ENCODE measurements at places on chromosomes 1 and 21. TPM values are rescaled to one million over a fixed set of nuclear protein-coding genes. Genes with fewer than 3 reads are reported as not detected.

DNA sequence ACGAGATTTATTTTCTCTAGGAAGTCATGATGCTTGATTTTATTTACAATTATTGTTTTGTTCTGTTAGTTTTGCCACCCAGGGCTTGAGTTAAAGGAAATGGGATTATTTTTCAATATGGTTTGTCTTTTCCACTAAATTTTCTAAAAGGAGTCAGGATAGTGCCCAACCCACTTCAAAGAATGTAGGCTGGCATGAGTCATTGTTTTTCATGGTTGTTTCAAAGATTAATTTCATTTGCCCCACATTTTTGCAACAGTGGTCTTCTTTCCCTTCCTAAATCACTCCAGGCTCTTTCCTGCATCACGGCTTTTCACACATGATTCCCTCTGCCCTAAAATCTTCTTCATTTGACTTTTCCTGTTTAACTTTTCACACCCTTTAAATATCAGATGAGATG is 2.5 kb downstream of the SLAMF6 start:
- DNase-seq = no peak

The RGS13 gene
- not detected for total RNA-seq

The GNAT2 gene
- 0.08 TPM for total RNA-seq

GRCh38 chr1:30242168-30242567 is 481.2 kb downstream of the MATN1 start:
- no peak for DNase-seq

DNA sequence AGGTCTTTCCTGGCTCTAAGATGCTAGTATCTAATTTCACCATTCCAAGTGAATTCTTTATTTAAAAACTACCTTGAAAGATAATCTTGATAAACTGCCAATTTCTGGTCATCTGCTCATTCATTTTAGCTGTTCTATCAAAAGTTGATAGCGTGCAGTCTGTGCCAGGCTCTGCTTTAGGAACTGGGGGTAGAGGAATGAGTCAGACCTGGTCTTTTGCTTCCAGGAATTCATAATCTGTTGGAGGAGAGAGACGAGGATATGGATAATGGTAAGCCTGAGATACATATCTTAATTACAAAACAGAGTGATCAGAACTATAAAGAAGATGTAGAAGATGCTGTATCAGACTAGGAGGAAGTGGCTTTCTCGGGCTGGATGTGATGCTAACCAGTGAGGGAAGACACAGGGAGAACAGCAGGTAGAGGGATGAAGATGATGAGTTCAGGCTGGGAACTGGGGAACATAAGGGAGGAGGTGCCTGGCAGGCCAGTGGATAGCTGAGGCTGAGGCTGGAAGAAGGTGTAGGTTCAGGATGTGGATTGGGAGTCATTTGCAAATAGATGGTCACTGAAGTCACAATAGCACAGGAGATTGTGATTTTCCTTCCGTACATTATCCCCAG is 12.3 kb upstream of the PHC2 start:
- DNase-seq = no peak

The PROX1 gene
- 18.4 TPM for total RNA-seq
